ENCODE measurements at places on chromosomes 5 and 9.

DNA sequence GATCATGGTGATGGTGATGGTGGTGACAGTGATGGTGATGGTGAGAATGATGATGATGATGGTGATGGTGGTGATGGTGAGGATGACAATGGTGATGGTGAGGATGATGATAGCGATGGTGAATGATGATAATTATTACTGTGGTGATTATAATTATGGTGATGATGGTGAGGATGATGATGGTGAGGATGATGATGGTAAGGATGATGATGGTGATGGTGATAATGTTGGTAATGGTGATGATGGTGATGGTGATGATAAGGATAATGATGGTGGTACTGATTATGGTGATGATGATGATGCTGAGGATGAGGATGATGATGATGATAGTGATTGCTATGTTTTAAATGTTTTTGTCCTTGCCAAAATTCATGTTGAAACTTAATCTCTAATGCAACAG lies 37.3 kb upstream of the HRH2 start:
- no peak for DNase-seq

DNA sequence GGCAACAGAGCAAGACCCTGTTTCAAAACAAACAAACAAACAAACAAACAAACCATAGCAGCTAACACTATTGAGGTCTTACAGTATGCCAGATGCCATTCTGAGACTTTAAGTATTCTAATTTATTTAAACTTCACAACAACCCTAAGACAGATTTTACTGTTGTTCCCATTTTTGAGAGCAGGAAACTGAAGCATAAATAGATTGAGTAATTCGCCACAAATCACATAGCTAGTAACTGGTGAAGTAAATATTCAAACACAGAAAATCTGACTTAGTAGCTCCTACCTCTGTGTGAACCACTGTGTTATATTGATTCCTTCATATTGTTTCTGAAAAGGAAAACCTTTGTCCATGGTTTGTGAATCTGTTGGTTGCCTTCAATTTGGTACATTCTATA lies 98.4 kb downstream of the UNC13B start:
- no peak for DNase-seq

- no peak for DNase-seq
Observed at GRCh38 chr9:105275938-105276337, 31.5 kb downstream of the SLC44A1 start.

GRCh38 chr5:90809311-90810056 lies 250.9 kb downstream of the ADGRV1 start:
- DNase-seq: no peak

DNA sequence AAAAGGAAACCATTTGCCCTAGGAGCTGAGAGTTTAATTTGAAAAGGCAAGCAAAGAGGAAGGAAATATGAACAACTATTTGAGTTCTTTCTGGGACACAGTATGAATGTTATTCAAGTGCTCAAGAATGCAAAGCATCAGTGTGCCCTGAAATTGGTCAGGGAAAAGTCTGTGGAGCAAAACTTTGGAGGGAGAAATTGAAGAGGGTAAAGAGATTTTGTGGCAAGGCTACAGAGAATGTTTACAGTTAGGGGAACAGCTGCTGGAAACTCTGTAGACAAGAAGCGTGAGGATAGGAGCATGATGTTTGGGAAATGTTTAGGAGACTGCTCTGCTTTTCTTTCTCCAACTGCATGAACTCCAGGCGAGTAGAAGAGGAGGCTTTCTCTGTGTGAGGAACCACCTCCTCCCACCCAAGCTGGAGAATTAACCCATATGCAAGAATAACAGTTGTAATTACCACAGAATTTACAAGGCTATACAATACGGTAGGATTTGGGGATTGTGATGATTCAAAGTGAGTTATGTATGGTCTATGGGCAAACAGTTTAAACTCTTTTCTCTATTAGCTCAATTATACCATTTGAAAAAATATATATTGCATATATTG lies 75.4 kb upstream of the IL7R start:
- DNase-seq: no peak

GRCh38 chr9:76552751-76553455 lies 93.9 kb downstream of the GCNT1 start:
- DNase-seq: no peak

DNA sequence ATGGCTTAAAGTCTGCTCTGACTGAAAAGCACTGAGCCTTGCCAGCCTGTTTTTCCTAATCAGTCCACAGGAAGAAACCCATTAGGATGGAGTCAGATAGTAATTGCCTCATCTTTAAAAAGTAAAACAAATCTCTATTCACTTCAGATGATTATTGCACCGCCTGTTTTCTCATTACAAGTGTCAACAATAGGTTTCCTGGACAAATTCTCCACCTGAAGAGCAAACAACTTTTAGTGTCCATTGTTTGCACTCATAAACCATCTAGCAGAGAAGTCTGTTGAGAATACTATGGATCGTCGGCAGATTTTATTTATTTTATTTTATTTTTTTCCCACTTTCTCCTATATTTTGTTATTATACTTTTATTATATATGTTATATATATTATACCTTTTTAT lies 20.3 kb downstream of the C5orf63 start:
- no peak for DNase-seq

DNA sequence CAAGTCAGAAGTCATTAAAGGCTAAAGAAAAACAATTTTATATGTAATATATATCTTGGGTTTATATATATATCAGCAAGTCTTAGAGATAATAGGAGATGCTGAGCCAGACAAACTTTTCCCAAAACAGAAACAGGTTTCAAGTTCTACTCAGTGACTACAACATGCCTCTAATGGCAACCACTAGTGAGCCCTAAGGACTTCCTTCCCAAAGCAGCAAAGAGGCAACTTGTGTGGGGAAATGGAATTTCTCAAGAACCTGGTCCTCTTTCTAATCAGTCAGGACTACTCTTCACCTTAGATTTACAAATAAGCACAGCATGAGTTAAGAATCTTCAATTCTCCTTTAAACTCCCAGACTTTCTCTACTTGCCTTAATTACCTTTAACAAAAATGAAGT lies 17.6 kb downstream of the RNF38 start:
- DNase-seq: no peak

DNA sequence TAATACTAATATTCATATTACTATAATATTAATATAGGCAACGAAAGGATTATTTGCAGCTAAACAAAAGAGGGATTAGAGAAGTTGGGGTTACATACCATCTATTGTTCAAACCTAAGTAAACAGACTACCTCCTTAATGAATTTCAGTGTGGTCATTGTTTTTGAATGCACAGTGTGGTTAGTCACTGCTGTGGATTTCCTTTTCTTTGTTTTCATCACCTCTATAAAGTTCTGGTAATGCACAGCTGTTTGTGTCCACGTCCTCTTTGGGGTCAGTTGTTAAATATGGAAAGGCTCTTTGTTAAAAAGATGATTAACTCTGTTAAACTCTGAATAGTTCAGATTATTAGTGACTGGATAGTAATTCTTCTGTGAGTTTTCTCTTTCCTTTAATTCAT lies 233.6 kb downstream of the MAST4 start:
- peak; percentile 42 for DNase-seq

GRCh38 chr9:134502809-134503211 lies 138.8 kb upstream of the COL5A1 start:
- peak; percentile 99 for DNase-seq

DNA sequence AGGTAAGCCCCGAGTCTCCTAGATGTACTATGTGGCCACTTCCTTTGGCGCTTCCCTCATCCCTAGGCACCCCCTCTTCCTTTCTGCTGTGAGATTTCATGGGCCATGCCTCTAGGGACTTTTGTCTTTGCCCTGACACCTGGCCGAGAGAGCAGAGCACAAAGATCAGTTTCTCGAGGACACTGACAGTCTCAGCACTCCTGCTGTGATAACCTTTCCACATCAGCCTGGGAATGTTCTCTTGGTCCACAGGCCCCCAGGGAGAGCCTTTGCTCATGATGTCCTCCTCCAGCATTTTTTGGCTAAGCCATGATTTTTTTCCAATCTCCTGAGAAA lies 127.0 kb upstream of the CPEB4 start:
- DNase-seq: no peak

DNA sequence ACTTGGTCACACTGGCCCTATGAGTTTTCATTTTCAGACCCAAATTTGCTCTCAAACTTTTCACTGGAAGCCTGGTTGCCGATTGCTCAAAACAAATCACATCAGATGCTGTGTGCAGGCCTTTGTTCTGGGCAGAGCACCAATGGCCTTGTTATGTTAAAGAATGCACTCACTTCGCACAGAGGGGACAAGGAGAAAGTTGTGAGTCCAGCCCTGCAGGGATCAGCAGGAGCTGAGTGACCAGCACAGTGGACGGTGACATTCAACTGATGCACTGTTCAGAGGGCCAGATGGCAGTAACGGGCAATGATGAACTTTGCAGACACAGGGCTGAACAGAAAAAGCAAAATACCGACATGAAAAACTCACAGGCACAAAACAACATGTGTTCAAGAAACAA lies 86.1 kb downstream of the BARX1 start:
- DNase-seq: no peak

DNA sequence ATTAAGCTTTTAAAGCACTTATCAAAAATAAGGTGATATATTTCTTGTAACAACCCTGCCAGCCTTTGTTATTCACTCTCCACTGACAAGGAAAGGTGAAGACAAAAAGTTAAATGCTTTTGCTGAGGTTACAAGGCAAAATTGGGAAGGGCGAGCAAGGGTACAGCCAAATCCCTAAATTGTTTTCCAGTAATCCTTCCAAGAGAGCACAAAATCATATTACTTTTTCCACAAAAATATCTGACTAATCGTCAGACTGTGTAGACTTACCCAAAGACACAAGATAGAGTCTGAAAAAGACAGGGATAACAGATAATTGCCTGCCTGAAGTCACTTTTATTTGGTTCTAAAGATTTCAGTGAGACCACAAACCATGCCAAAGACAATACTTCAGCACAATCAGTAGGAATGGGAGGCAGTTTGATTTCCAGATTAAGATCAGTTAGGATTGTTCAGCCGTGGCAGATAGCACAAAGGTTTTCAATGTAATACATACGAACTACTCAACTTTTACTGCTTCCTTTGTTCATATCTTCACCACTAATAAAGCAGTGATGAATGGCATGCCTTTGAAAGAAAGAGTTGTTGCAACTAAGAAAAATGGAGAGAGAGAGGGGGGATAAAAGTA lies 383.8 kb upstream of the TUSC1 start:
- peak; percentile 63 for DNase-seq

- DNase-seq: no peak
Observed at GRCh38 chr9:136107155-136107952, 11.3 kb downstream of the TMEM250 start.

DNA sequence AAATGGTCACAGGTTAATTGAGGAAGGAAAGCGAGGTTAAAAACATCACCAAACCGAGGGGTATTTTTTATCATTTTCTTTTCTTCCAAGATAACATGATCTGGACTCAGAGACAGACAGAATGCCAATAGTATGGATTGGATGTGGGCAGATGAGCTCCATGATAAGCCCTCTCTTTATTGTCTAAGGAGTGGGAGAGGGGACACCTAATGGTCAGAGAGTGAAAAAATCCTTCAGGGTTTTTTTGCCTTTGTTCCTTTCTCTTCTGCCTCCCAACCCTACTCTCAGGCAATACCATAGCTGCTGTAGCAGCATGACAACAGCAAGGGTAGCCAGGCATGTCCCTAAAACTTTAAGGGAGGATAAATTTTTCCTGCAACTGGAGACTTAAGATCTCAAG lies 94.7 kb downstream of the DIRAS2 start:
- DNase-seq: peak; percentile 7

DNA sequence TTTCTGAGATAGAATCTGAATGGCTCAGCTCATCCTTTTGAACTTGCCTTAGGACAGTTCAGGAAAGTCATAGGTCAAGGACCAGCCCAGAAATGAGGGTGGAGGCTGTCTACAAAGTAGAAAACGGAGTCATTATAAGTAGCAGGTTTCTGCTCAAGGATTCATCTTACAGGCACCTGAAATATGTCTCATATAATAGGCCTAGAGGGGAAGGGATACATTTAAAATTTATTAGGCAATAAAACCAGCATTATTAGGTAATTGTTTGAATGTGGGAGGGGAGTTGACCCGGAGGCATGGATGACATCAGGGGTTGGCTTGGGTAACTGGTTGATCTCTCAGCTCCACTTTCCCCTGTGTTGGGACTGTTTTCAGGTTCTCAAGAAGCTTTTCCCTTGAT lies 11.9 kb upstream of the GALNT10 start:
- no peak for DNase-seq

DNA sequence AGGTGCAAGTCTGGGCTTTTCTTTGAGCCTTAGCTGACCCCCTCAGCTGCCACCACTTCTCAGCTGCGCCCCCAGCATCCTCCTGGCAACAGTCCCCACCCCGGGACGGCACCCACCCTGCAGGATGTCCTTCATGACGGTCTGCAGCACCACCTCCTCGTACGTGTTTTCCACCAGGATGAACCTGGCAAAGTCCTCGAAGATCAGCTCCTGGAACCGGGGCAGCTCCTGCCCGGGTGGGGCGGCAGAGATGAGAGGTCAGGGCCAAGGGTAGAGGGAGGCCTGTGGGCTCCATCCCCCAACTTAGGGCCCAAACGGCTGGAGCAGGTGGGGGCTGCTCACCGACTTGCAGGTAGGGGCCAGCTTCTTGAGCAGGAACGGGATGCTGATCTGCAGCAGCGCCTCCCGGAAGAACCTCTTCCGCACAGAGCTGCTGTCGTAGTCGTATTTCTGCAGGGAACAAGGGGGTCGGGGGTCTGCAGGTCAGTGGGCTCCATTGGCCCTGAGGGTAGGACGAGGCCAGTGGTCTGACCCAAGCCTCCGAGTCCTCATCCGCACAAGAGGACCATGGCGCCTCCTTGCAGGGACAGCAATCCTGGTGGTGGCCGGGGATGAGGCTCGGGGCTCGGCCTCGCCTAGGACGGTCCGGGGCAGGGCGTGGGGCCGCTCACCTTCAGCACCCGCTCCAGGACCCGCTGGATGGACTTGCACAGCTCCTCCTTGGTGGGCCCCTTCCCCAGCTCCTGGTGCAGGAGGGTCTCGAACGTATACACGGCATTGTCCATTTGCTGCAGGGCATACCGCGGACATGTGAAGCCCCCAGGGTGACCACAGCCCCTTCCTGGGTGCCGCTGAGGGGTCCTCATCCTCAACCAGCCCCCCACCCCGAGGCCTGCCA lies 56.7 kb downstream of the LRSAM1 start:
- DNase-seq: no peak

DNA sequence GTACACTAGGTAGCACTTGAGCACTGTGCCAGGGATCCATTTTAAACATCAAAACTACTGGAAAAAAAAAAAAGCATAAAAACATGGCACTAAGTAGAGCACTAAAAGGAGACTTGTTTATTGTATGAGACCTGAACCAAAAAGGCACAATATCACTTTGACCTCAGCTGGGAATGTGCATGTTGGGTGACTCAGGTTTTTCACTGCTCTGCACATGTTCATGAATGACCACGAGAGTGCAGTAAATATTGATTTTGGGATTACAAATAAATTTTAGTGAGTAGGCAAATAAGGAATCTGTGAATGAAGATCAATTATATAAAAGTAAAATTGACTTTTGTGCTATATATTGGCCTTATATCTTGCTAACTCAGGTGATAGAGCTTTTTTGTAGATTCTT lies 11.8 kb downstream of the RMI1 start:
- peak; percentile 38 for DNase-seq

- no peak for DNase-seq
Observed at GRCh38 chr9:17905781-17906175, 326.9 kb downstream of the SH3GL2 start.

GRCh38 chr5:5335700-5336264 lies 86.7 kb upstream of the ICE1 start:
- DNase-seq: peak; percentile 98

GRCh38 chr5:50666261-50667022 lies at the start of gene PARP8:
PARP8 (plus strand) TSS chr5:50666637; CDS start chr5:50667096, 459 bp downstream.
- DNase-seq: peak; percentile 22
